ENCODE measurements at places on chromosomes 5 and 9. TPM values are rescaled to one million over a fixed set of nuclear protein-coding genes. Genes with fewer than 3 reads are reported as not detected.

Gene DBH
- not detected for total RNA-seq

Gene CCDC171
- total RNA-seq = 2.4 TPM

Gene FOXI1
- not detected for total RNA-seq

Gene SCGB3A2
- not detected for total RNA-seq

Gene SLC22A5
- 15.2 TPM for total RNA-seq

Gene BARHL1
- not detected for total RNA-seq

Gene ST8SIA4
- total RNA-seq = 2.4 TPM

All from PC-9 (cell line).